ENCODE measurements at places on chromosomes 7 and 10.

DNA sequence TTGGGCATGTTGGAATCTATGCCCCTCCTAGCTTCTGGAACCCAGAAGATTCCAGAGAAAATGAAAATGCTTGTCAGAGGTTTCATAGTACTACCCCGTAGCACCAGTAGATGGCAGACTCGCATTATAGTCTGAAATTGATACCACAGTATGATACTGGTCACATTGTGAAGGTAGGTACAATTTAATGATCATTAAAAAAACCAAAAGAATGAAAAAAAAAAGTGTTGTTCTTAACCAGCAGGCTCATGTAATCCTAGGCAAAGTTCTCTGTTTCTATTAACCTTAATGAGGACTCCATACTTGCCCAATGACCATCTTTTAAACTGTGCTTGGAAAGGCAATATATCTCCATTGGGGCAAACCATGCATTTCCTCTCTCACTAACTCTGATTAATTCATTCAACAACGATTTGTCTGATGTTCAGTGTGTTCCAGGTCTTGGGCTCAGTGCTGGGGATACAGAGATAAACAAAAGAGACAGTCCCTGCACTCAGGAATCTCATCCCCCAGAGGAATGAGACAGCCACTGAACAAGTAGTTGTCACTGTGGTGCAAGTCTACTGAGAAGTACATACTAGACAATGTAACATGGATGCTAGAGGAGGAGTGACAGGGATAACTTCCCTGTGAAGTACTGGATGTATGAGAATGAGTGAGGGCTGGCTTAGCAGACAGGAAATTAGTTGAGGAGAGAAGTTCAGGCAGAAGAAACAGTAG is 223.5 kb upstream of the PHYHIPL start:
- DNase-seq: peak; percentile 24

DNA sequence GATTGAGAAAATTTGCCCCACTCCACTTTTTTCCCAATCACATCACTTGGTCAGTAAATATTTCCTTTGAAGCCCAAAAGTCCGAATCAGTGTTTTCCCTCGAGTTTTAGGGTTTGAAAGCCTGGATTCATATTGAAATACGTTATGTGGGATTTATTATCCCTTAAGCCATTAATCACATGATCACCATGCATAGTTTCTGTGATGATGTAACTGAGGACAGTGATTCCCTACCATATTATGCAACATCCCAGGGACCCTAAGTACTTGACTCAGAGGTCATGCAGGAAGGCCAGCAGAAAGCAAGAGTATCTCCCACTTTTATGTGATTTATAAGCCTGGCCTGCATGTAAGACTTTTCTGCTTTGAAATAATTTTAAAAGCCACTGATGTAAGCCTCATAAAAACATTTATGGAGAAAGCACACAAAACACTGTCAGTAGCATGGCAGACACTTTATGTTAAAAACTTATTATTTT is 630.6 kb upstream of the ZWINT start:
- no peak for DNase-seq

DNA sequence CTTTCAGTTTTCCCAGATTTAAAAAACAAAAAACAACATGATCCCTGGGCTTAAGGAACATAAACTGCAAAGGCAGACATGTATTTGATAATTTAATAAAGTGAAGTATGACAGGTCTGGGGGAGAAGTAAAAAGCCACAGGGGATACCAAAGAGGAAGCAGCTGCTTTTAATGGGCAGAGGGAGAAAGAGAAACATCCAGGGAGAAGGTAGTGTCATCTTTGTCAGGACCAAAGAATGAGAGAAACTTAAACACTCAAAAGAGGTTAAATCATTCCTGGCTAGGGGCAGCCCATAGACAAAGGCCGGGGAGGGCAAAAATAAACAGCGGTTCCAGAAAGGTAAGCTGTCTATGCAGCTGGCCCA is 94.5 kb downstream of the GRB10 start:
- no peak for DNase-seq

DNA sequence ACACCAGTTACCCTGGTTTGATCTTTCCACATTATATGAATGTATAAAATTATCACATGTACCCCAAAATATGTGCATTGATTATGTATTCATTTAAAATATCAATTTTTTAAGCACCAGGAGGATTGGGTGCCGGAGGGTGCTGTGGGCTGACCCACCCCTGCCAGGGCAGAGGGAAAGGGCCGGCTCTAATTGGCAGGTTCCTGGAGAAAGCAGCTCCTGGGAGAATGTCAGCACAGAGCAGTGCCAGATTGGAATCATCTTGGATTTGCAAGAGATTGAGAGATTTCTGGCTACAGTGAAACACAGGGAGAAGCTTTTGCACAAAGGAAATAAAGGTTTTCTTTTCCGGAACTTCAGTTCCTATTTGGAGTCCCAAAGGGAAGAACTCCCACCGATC is 264.4 kb upstream of the TCERG1L start:
- no peak for DNase-seq

GRCh38 chr10:33136781-33137180 is 178.8 kb upstream of the ITGB1 start:
- no peak for DNase-seq

GRCh38 chr7:139049936-139050335 is 14.1 kb upstream of the ZC3HAV1L start:
- DNase-seq: no peak

- no peak for DNase-seq
These were observed 37.6 kb downstream of the AKR1C4 start for GRCh38 chr10:5234106-5234860.

DNA sequence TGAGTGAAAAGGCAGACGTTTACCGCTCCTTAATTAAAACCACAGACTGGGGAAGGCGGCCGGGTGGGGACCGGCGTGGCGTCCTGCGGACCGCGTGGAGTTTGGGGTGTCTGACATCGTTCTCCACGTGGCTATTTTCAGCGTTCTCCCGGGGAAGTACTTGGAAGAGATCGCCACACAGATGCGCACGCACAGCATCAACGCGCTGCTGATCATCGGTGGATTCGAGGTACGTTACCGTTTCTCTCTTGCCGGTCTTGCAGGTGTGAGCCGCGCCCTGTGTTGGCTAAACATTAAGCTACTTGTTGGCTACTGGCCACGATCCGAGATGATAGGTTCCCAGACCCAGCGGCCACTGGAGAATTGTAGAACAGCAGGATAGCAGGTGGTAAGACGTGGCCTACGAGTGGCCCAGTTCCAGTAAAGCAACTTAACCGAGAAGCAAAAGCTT is 51.3 kb downstream of the PFKP start:
- no peak for DNase-seq

DNA sequence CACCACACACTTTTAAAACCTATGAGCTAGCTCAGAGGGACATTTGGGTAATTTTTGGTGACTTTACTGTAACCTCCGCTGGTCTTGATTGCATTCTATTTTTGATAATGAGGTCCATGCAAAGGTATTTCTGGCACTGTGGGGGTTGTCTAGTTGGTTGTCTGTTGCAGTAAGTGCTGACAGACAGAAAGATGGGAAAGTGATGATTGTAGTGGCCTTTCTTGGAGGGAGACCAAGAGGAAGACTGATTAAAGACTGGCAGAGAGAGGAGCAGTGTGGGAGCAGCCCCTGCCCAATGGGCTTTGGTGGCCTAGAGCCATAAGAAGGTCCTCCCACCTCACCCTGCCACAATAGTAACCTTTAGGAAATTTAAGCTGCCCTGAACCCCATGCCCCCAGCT is 173.4 kb upstream of the CTBP2 start:
- DNase-seq: no peak

DNA sequence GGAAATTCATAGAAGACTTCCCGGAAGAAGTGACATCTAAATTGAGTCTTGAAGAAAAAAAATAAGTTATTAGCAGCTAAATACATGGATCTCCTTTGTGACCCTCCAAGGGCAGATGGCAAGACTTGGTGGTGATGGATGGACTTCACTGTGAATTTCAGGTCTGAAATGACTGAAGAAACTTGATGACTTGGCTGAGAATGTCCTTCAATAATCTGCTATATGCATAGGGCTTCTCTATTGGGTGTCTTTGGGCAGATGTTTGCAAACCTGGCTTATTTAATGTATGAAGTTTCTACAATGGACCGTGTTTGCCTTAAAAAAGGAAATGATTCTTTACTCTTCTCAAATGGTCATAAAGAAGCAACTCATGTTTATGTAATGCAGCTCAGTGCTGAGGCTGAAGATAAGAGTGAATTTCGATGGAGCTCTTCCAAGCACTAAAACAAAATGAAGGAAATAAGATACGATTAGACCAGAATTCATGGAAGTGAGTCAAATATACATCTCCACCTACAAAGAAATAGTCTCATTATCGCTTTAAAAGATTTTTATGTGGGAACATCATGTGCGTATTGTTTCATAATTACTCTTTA is 116.6 kb upstream of the WDR11 start:
- no peak for DNase-seq

GRCh38 chr10:112650588-112651030 is 203.6 kb downstream of the VTI1A start:
- DNase-seq: no peak

DNA sequence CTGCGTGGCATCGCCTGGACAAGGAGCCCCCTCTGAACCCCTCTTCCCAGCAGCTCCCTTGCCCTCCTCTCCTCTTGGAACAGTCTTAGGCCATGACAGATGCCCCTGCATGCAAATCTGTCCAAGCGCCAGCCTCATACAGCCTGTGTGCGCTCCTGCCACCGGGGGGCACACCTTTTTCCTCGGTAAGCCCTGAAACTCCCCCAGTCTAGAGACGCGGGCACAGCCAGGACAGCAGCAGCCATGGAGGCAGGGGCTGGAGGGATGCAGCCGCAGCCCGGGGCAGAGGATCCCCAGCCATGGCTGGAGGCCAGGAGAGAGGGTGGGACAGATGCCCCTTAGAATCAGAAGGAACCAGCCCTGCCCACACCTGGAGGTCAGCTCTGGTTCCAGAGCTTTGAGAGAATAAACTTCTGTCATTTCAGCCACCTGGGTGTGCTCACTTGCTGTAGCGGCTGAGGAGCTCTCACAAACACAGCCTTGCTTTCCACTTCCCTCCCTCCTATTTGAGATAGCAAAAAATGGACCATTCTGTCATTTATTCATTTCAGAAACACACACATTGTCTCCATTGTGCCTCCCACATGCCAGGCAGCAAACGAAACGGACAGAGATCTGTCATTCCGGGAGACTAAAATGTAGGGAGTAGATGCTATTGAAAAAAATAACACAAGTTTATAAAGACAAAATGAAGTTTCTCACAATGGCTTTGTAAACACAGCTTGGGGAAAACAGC is 241.5 kb downstream of the WDR37 start:
- no peak for DNase-seq

GRCh38 chr10:102729029-102730026 is 14.4 kb upstream of the WBP1L start:
- DNase-seq: peak; percentile 26

DNA sequence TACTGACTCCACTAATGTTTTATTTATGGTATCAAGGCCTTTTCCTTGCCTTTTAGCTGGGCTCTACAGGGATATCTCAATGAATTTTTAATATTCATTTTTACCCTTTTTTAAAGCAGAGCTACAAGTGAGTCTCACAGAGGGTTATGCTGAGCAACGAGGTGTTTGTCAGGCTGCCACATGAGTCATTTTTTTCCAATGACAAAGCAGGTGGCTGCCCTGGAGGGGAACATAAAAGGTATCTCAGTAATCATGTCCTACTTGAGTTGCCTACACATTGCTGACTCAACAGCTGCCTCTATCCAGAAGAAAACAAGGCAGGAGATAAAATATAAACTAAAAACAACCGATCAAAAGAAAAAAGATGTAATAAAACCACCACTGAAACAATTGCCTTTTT is 1004.9 kb upstream of the POT1 start:
- peak; percentile 87 for DNase-seq

- no peak for DNase-seq
These were observed 91.8 kb downstream of the SH3PXD2A start for GRCh38 chr10:103763374-103764202.

- DNase-seq: peak; percentile 60
These were observed 75.9 kb downstream of the LMBR1 start for GRCh38 chr7:156816943-156817572.

- DNase-seq: peak; percentile 99
These were observed at the start of gene TPST1 for GRCh38 chr7:66204822-66205740. TSS of gene TPST1 (plus strand) at chr7:66205334. CDS start at chr7:66240426, 35,092 bp downstream.

DNA sequence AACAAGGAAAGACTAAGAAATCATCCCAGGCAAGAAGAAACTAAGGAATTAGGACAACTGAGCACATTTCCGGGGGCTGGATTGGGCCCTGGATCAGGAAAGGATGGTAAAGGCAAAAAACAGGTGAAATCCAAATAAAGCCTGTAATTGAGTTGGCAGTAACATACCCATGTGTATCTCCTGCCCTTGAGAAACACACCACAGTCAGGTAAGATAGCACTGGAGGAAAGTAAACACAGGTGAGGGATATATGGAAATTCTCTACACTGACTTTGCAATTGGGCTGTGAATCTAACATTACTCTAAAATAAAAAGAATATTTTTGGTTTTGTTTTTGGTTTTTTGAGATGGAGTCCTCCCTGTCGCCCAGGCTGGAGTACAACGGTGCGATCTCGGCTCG is 140.2 kb upstream of the FRMD4A start:
- DNase-seq: no peak

DNA sequence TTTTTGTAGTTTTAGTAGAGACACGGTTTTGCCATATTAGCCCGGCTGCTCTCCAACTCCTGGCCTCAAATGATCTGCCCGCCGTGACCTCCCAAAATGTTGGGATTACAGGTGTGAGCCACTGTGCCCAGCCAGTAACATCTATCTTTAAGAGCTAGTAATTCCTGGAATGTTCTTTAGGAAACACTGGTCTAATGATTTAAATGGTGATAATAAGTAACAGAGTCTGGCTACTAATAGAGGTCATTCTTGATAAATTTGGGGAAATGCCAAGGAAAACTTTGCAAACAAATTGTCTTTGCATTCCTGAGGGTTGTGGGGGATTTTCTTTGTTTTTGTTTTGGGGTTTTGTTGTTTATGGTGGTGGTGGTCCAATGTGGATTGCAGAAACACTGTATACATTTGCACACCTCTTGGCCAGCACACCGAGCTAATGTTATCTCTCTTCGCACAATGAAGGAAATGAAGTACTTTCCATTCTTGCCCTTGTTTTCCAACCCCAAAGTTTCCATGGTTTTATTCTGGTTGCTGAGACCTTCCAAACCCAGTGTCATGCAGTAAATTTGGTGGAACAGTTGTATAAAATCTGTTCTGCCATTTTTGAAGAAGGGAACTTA is 51.3 kb upstream of the WIPF3 start:
- no peak for DNase-seq

- no peak for DNase-seq
These were observed 882 bp upstream of the LRRC61 start for GRCh38 chr7:150322114-150322832.

GRCh38 chr10:103510791-103511752 is 17.6 kb downstream of the NEURL1 start:
- no peak for DNase-seq

DNA sequence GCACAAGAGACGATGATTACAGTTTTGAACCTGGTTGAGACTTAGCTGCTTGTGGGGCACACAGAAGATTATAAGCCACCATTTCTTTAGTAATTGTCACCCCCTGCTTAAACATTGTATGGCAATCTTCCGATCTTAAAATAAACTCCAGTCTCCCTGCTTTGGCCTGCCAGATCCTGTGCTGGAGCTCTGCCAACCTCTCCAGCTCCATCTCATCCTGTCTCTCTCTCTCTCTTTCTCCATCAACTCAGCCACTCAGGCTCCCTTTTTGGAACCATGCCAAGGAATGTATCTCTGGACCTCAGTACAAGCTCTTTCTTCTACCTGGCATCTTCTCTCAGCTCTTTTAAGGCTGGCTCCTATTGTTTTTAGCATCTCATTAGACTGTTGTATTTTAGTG is 1053.2 kb downstream of the REEP3 start:
- peak; percentile 68 for DNase-seq

Measured in NCI-H1417 (cell line).